ENCODE measurements at places on chromosomes 11 and 22.

DNA sequence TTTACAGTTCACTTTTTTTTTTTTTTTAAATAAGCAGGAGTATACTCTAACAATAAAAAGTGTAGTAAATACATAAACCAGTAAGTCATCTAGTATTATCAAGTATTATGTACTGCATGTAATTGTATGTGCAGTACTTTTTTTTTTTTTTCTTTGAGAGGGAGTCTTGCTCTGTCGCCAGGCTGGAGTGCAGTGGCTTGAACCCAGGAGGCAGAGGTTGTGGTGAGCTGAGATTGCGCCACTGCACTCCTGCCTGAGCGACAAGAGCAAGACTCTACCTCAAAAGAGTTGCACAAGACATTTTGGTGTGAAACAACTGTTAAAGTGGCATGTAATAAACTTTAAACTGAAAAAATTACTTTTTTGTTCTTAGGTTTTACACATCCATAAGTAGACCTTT, 16.7 kb downstream of the BCL2L13 start:
- no peak for DNase-seq

GRCh38 chr11:42576318-42576717, 735.5 kb upstream of the API5 start:
- no peak for DNase-seq

DNA sequence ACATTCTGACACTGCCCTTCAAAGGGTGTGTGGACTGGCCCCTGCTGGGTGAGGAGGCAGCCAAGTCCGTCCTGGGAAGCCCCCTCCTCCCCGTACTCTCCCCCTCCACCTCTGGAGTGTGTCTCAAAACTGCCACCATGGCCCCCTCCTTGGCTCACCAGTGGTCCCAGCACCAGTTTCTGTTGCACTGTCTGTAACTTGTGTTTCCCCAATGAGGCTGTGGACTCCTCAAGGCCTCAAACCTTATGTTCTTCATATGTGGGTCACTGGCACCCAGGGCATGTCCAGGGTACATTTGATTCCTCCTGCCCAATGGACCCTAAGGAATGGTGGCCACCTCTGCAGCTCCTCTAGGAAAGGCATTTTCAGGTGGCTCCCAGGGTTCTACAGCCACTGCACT, 6.6 kb upstream of the NPTXR start:
- DNase-seq = no peak

GRCh38 chr22:39283322-39284141, 35.9 kb downstream of the RPL3 start:
- DNase-seq = no peak

- DNase-seq = no peak
These were observed 9.3 kb downstream of the CXCR5 start for GRCh38 chr11:118892964-118893363.

DNA sequence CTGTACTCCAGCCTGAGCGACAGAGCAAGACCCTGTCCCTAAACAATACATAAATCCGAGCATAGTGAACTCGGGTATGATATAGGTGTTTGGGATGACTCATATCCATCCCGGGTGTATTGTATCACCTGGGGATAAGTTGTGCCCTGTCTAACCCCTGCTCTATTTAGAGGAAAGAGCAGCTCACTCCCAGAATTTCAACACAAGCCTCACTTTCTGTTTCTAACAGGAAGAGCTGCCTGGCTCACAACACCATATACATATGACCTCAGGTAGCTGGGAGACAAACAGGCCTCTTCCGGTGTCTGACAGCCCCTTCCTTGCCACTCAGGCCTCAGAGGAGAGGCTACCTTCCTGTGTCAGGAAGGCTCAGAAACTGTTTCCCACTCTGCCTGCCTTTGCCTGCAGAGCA, 9.9 kb upstream of the MICALL1 start:
- no peak for DNase-seq

DNA sequence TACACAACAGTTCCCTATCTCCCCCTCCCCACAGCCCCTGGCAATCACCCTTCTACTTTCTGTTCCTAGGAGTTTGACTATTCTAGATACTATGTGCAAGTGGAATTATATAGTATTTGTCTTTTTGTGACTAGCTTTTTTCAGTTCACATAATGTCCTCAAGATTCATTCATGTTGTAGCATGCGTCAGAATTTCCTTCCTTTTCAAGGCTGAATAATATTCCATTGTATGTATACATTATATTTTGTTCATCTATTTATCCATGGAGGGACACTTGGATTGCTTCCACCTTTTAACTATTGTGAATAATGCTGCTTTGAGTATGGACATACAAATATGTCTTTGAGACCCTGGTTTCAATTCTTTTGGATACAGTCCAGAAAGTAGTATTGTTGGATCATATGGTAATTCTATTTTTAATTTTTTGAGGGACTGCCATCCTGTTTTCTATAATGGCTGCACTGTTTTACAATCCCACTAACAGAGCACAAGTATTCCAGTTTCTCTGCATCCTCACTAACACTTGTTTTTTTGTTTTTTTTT, 128.8 kb downstream of the ARHGAP42 start:
- DNase-seq = no peak

GRCh38 chr22:18070041-18070440, 7.7 kb upstream of the PEX26 start:
- DNase-seq = no peak

DNA sequence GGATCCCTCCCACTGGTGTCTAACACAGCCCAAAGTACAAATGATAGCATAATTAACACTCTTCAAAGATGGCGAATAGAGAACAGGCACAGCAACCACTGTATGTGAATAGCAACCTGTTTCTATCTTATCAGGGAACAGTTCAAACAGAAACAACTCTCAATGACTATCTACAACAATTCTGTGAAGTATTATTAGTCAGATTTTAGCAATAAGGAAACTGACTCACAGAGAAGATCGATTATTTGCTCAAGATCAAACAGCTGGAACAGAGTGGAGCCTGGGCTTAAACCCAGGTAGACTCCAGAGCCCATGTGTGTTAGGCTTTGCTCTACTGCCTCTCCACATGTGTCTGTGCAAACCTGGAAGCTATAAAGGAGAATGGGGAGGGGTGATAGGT, 88.7 kb downstream of the C11orf58 start:
- DNase-seq = no peak

DNA sequence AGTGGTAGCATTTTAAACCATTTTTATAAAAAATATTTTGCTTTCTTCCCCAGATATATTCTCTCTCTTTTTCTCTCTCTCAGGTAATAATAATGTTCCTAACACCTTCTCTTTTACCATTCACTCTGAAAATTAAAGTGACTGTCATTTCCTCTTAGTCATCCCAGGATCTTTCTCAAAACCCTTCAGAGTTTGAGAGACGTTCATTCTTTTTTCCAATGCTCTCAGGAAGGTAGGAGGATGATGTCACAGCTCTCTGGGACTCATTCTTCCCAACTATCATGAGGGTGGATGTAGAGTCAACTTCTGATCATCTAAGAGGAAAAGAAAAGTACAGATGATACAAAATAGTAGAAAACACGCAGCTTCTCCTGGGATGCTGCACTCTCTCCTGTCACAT, 60.2 kb upstream of the CRTAM start:
- DNase-seq = no peak

GRCh38 chr11:105923252-105923651, 98.8 kb downstream of the MSANTD4 start:
- DNase-seq = no peak

DNA sequence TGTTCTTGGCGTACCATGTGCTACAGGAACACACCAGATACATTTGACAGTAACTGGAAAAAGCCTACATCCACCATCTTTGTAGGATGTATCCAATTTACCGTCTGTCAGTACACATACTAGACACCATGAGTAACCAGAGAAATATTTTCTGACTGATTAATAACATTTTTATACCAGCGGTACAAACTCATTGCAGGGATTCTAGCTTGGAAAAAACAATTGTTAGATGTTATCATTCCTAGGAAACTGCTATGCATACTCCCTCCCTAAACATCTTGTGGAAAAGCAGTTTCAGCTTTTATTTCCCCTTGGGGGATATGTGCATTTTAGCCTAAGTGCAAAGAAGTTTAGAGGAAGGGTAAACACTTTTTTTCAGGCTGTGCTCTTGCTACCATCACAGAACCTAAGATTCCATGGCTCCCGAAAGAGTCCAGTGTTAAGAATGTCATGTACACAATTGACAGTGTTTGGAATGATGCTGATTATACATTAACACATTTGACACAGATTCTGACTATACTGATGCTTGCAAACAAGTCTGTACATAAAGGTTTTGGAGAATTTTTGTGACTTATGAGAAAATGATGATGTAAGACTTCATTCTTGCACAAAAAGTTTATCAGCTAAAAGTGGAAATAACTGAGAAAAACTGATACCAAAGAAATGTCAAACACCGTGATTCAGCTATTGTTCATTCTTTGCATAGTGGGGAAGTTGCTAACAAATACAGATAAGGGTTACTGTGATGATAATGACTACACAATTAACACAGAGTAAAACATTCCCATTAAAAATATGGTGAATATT, 23.7 kb downstream of the NCF4 start:
- no peak for DNase-seq

GRCh38 chr11:27201454-27202302, 161.1 kb downstream of the BBOX1 start:
- no peak for DNase-seq

- no peak for DNase-seq
These were observed 11.0 kb upstream of the MIEF1 start for GRCh38 chr22:39490966-39491680.

DNA sequence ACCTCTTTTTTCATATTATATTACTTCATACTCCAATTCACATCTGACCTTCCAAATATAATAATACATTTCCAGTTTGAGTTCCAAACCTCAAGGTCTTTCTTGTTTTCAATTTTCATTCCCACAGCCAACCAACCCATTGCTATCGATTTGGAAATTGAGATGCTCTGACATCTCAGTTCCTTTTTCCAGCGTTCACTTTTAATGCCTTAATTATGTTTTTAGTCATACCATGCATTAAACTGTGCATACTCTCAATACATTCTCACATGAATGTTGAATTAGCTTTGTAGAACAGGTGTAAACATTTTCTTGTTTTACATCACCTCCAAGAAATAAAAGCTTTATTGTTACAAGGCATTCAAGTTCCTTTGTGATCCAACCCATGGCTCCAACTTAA, 294.2 kb upstream of the ANO3 start:
- DNase-seq = no peak

DNA sequence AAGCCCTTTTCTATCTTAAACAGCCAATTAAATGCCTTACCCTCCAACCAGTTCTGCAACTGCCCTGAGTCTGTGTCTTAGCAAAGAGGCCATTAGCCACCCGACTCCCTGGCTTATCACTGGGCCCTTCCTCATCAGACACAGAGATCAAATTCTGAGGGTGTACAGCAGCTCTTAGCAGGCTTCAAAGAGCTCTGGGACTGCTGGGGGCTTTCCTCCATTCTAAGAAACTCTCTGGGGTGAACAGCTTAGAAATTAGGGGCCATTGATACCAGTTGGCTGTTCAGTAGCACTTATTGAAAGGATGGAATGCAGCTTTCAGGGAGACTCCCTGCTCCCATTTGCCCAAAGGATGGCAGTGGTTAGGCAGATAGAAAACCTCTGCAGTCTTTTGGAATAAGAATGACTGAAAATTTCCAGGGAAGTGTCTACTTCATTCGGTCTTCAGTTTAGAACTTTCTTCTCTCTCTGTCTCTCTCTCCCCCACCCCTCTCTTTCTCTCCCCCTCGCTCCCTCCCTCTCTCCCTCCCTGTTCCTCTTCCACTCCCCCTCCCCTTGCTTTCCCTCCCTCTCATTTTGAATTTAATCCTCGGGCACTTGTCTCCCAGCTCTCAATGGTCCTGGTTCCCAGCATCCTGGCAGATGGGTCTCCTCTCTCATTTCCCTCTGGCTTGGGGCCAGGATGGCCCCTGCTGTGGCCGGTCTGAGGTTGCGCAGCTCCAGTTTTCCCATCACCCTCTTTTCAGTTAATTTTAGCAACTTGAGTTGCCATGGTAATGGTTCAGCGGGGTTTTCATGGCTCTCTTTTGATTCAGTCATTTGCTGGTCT, 76.4 kb downstream of the COMMD9 start:
- DNase-seq = no peak

GRCh38 chr11:102708654-102709053, 3.1 kb upstream of the MMP27 start:
- DNase-seq = no peak

DNA sequence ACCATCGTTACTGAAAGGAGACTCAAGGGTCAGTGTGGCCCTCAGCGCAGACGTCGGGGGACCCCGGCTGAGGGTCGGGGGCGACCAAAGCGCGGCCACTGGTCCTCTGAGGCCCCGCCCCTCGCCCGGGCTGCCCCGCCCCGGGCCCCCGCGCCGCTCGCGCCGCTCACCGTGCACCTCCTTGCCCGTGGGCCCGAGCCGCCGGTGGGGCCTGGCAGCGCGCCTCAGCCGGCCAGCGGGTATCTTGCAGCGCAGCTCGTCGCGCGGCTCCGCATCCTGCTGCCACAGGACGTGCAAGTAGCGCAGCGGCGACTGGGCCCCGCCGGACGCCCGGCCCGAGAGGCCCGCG, 419 bp downstream of the ANKRD54 start:
- DNase-seq = no peak

DNA sequence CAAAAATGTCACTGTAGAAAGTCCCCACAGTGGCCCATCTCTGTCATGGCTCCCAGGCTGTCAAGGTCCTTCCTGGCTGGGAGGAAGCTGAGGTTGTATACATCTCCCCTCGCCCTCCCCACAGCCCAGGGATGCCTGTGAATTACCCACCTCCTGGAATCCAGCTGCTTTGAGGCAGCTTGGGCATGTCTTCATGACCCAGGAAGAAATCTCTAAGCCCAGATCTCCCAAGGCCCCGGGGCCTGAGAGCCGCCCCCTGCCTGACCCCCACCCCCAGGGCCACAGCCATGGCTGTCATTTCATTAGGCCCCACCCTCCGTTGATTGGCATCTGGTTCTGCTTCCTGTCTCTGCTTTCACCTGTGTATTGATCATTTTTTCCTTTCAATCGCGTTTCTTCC, 207.5 kb downstream of the TBC1D22A start:
- no peak for DNase-seq

DNA sequence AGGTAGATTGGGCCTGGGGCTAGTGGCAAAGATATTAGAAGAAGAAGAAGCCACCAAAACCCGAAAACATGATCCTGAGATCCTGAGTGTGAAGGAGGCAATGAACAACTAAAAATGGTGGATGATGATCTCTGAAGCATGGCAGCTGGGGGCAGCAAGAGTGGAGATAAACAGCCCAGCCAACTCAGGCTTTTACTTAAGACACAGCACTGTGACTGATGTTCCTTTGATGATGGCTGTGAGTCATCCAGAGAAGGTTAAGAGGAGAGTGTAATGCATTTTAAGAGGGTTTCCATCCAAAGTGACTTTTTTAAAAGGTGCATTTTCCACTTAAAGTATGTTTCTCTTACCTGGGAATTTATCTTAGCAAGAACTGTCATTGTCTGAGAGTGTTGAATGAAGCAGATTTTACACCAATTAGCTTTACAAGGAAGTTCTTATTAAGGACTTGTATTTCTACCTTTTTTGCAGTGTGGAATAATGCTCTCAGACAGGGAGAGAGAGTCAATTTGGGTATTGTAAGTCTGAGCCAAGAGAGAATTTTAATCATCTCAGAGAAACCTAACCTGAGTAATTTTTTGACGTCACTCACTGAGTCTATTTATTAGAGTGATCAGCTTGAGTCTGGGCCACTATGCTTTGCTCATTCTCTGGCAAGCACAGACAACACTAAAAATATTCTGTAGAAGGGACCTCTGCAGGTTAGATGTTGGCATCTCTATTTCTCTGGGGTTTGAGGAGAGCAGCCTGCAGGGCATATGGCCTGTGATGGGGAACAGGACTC, 14.1 kb upstream of the CALCB start:
- no peak for DNase-seq

Data from smooth muscle cell of the brain vasculature (primary cell).